ENCODE measurements at places on chromosomes 11 and 22.

DNA sequence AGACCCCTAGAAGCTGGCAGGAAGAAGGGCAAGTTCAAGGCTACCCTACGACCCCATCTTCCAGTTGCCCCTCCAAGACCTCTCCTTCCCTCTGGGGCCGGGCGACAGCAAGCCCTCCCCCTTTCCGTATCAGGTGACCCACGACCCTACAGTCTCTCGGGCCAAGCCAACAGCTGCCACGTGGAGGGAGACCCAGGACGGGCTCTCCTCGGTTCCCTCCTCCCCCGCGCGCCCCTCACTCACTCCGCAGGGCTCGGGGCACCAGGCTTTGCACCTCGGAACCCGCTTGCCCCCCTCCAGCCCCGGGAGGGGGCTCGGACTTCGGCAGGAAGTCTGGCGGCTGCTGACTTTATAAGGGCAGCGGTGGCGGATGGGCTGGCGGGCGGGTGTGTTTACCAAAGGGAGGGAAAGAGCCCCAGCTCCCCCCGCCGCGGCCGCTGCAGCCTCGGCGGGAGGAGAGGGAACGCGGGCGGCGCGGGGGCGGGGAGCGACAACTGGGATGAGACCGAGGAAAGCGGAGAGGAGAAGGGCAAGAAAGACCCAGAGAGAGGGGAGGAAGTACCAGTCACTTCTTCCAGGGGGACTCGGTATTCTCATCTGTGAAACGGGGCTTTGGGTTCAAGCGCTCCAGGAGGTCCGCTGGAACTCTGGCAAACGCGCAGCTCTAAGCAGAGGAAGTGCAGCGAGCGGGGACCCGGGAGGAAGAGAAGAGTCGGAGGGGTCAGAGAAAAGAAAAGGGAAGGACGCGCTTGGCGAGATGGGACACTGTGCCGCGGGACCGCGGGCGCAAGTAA, 767 bp downstream of the SLC43A1 start:
- DNase-seq = peak; percentile 19

- DNase-seq = peak; percentile 74
These were observed 2.1 kb downstream of the KMT2A start for GRCh38 chr11:118438314-118438931.

DNA sequence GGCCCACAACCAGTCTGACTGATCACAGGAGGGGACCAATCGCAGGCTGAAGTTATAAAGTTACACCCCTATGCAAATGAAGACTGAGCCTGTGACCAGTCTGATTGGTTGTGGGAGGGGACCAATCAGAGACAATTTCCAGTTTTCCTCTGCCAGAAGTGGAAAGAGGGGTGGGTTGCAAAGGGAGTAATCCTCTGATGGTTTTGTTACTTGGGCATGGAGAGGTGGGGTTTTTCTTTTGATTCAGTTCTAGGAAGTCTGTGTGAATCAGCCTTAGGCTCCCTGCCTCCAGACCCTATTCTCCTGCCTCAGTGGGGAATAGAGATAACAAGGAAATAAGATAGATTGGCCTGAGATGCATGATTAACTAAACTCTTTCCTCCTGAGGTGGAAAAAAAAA, 9.9 kb downstream of the OR6M1 start:
- DNase-seq = no peak

GRCh38 chr11:1564535-1565172, 7.4 kb downstream of the DUSP8 start:
- DNase-seq = peak; percentile 91

- DNase-seq = no peak
These were observed 46.0 kb upstream of the KLHL35 start for GRCh38 chr11:75478783-75479596.

All from fibroblast of upper back skin (primary cell).